ENCODE measurements at places on chromosomes 5 and 9. TPM values are rescaled to one million over a fixed set of nuclear protein-coding genes. Genes with fewer than 3 reads are reported as not detected.

The PTPN3 gene
- polyA plus RNA-seq = 14.2 TPM

The POLR1E gene
- polyA plus RNA-seq = 12.1 TPM

The PITX1 gene
- 13.6 TPM for polyA plus RNA-seq

The LCN15 gene
- not detected for polyA plus RNA-seq

The PPP3R2 gene
- polyA plus RNA-seq = not detected

The INSYN2B gene
- polyA plus RNA-seq = not detected

The MARCOL gene
- not detected for polyA plus RNA-seq
